ENCODE measurements at places on chromosomes 2 and 18. TPM values are rescaled to one million over a fixed set of nuclear protein-coding genes. Genes with fewer than 3 reads are reported as not detected.

The ARHGAP25 gene
- 0.49 TPM for total RNA-seq

- DNase-seq, result no peak
Observed at GRCh38 chr18:1306641-1307040, 402.0 kb downstream of the ADCYAP1 start.

DNA sequence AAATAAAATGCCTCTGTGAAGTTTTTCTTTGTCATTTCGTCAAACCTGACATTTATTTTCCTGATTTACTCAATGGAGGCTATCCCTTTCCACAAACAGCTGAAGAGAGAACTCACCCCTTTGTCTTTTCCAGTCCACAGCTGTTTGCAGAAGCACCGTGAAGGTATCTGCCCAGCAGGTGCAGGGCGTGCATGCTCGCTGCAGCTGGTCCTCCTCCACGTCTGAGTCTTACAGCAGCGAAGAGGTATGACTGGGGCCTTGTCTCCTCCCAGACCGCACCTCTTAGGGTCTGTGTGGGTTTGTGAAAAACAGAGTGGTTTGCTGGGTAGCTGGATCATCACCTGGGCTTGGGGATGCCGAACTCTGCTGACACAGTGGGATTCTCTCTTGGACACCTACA, 9.7 kb downstream of the SPP2 start:
- no peak for DNase-seq

- DNase-seq, result no peak
Observed at GRCh38 chr18:30870466-30870865, 172.1 kb downstream of the DSC3 start.

- DNase-seq, result no peak
Observed at GRCh38 chr2:112572005-112572404, 12.4 kb upstream of the CHCHD5 start.

All from Panc1 (cell line).